ENCODE measurements at places on chromosomes 1 and 21.
A peak's percentile ranks its signal among the peaks of the same experiment; 100 is the strongest.

GRCh38 chr21:37079211-37079824, 6.3 kb downstream of the TTC3 start:
- no peak for DNase-seq

DNA sequence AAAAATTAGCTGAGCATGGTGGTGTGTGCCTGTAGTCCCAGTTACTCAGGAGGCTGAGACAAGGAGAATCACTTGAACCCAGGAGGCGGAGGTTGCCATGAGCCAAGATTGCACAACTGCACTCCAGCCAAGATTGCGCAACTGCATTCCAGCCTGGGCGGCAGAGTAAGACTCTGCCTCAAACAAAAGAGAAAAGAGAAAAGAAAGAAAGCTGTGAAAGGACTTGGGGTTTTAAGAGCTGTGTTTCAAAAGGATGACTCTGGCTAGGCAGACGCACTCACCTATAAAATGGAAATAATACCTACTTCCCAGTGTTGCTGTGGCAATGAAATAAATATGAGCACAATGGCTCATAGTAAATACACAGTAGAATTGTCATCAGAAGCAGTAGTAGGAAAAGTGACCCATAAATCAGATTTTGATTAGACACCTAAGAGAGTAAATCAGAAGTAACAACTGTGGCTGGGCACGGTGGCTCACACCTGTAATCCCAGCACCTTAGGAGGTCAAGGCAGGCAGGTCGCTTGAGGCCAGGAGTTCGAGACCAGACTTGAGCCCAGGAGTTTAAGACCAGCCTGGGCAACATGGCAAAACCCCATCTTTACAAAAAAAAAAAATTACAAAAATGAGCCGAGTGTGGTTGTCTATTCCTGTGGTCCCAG, 45.9 kb upstream of the PUM1 start:
- DNase-seq: no peak

- no peak for DNase-seq
Measured at GRCh38 chr1:8660411-8660828, 157.0 kb downstream of the RERE start.

DNA sequence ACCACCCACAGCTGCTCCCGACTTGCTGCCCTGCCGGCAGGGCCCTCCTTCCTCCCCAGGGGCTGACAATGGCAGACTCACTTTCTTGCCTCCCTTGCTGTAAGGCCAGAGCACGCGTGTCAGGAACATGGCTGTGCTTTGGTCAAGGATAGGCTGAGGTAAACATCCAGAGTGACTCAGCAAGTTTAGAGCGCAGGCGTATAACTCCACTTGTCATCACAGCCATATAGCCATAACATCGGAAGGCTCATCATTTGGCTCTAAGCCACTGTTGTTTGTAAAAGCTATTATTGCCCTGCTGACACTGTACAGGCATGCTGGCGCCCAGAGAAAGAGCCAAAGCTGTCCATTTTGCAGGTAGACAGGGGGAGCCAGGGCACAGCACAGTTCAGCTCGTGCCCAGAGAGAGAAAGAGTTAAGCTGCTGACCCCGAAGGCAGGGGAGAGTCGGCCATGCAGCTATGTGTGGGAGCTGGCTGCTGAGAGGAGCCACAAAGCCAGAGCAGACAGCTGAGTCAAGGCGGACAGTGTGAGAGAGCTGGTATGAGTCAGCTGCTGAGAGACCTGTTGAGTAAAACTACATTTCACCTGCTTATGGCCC, 60.6 kb downstream of the GNG4 start:
- no peak for DNase-seq

GRCh38 chr1:11158720-11159321, 30.3 kb upstream of the ANGPTL7 start:
- DNase-seq: no peak

DNA sequence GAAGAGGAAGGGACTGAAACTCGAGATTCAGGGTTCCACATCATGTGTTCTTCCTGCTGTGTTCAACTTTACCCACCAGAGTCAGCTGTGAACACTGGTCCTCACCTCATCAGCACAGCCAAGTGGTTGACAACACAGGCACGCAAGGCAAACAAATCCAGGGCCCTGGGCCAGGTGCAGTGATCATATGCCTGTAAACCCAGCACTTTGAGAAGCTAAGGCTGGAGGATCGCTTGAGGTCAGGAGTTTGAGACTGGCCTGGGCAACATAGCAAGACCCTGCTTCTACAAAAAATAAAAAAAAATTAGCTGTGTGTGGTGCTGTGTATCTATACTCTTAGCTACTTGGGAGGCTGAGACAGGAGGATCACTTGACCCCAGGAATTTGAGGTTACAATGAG, 8.4 kb upstream of the XKR8 start:
- no peak for DNase-seq

DNA sequence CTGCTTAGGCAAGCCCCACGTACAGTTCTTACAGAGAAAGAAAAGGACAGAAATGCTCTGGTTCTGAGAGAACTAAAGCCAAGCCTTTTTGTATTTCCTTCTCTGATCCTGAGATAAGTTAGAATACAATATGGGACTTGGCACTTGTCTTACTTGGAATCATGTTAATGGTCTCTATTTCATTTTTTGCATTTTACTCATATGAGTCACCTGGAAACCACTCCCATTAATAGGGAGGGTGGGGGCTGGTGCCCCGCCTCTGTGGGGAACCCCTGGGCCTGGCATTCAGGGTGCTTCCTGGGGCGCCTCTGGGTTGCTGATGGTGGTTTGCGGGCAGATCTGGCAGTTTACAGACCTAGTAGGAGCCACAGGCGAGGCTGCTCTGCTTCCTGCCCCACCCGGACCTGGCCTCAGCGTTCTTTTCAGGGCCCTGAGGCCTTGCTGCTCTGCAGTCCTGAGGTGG, 26.7 kb downstream of the TSPAN2 start:
- peak; percentile 96 for DNase-seq

DNA sequence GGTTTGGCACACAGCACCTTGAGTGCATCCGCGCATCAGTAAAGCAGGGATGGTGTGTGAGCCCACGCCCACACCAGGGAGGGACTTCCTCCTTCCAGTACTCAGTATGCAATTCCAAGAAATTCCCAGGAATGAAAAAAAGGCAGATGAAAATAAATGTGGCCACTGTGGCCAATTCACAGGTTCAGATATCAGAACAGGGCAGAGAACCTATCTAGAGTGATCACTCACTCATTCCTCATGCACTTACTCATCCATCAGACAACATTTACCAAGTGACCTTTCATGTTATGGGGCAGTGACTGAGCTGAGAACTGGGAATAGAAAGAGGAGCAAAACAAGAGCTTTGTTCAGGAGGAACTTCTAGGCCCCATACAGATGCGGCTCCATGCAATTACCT, 113.7 kb downstream of the ZSCAN20 start:
- no peak for DNase-seq

GRCh38 chr1:72178266-72178665, 104.1 kb downstream of the NEGR1 start:
- no peak for DNase-seq

DNA sequence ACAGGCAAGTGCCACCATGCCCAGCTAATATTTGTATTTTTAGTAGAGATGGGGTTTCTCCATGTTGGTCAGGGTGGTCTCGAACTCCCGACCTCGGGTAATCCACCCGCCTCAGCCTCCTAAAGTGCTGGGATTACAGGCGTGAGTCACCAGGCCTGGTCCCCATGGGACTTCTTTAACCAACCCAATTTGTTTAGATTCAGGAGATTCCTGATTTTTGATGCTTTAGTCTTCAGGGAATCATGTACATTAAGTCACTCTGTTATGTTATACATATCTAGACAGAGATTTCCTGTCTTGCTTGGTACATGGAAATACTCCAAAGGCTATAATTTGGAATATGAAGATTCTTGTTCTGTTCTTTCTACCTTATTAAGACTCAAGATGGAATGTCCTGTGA, 202.4 kb upstream of the L1TD1 start:
- no peak for DNase-seq

GRCh38 chr1:203089001-203089650, 3.3 kb upstream of the MYOG start:
- no peak for DNase-seq

DNA sequence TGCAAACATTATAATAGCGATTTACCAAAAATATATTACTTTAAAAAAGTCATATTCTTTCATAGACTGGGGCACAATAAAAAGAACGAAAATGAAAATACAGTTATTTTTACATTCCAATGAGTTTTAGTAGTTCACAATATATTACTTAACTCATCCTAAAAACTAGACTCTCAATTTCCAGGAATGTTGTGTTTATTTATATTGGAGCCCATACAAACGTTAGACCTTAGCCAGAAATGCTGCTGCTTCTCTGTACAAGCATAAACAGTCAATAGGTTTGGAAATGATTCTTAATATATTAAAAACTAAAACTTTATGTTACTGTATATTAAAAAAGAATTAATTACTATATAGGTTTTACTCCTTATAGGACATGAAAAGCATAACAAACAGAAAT, 302.3 kb downstream of the BRINP3 start:
- no peak for DNase-seq

DNA sequence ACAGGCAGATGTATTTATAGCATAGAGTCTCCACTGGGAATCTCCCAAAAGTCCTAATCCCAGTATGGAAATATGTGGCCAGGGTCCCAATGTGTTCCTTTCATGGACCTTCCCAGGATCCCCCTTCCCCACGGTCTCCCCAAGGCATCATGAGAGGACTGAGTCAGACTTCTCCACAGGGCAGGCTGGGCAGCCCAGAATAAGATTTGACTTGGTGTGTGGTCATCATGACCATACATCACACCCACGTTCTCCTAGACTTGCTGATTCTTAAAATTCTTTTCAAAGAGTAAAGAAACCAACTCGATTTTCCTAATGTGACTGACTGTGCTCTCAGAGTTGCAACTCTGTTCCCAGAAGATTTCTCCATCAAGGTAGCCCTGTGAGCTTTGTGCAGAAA, 93.9 kb upstream of the CD34 start:
- no peak for DNase-seq

DNA sequence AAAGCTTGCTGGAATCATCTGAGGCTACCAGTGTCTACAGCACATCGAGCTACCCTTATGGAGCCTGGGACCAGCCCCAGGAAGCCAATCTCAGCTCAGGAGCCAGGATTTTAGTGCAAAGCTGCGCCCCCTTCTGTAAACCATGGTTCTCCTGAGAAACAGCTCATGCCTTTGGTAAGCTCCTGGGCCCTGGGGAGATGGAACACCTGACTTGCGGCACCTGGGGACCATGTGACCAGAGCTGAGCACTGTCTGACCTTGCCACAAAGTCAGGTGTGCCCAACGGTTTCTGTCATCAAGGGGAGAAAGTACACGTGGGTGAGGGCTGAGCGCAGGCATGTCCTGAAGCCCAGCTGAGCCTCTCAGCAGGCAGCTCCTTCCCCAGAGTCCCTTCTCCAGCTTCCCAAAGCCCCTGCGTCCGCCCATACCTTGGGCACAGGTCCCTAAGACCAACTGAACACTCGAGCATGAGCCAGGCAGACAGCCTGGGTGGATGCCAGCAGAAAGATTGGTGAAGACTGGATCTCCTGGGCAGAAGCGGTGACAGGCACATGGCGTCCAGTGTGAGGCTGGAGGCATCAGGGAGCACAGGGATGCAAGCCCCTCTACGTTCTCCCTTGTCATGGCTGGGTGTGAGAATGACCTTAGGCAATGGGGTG, 57.9 kb upstream of the TENT5B start:
- DNase-seq: no peak

DNA sequence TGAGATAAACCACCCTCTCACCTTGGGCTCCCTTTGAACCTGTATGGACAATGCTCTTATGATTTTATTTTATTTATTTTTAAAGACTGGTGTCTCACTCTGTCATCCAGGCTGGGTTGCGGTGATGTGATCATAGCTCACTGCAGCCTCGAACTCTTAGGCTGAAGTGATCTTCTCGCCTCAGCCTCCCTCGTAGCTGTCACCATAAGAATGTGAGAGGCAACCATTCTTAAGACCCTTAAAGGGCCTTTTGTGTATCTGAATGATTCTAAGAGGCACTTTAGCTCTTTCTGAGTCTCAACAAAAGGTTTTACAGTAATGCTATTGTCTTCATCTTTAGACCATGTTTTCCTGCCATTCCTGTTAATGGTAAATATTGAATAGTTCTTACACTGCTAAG, 67.0 kb downstream of the IVNS1ABP start:
- DNase-seq: no peak

DNA sequence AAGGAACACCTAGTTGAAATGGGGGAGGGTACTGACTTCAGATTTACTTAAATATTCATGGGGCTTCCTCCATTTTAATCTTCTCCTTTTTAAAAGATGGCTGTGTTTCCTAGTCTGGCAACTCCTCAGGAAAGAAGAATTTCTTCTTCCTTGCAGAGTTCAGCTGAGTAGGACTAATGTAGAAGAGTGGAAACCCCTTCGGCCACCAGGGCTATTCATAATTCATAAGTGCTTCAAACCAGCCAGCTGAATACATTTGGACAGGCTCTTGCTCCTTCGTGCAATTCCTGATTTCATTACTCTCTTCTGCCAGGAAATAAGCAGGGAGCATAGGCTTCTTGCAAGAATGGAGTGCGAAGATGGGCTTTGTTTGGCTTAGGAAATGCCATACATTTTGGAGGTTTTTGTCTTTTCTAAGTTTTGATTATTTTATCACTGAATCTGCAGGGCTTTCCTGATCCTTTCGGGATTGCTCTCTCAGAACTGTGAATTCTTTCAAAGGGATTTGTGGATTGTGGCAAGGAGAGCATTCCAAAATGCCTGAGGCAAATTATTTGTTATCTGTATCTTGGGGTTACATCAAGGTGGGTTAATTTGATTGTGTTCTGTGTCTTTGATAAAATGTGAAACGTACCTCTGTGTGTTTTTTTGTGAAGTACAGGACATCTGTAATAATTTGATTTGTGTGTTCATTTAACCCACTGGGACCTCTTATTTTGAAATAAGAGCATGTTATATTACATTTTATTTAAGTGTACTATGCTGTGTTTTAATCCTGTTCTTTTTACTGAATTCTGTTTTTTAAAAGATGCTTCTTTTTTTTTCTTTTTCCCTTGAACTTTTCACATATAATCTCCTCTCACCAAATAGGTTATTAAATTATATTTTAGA, 179.4 kb upstream of the SGIP1 start:
- DNase-seq: no peak

DNA sequence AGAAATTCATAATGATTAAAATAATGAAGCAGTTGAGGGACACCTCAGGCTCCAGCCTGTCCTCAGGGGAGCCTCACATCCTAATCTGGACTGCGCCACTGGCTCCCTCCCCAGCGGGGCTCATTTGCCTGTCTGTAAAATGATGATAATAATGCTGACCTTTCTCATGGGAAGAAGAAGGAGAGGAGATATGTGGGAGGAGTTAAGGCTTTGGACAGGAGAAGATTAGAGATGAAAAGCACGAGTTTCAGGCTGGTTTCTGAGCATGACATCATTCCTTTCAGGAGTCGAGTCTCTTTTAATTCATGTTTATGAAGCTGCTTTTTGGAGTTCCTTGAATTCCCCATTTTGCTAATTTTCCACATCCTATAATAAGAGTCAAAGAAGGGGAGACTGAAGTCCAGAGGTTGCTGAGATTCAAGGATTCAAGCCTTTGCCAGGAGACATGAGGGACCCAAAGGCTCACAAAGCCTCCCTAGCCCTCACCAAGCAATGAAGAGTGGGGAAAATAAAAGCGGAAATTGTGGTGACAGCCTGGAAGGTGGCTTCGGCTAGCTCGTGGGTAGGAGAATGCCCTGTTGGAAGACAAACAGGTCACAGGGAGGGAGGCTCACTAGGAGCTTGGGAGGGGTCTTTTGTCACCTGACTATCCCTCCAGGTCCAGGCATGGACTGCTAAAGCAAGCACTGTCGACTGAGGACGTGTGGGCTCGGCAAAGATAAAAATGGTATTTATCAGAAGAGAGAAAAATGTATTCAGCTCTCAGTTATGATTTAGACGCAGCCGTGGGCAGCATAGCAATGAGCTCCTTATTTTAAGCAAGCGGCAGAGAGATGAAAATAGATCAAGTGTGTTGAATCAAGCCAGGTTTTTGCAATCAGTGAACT, 27.5 kb upstream of the STMN1 start:
- DNase-seq: no peak

Measured in activated effector memory CD4-positive, alpha-beta T cell treated with anti-CD3 and anti-CD28 coated beads, Interleukin-2, amount 50 U/mL, for 16 hours (primary cell).